ENCODE measurements at places on chromosomes 3 and 15.

- no peak for DNase-seq
Measured at GRCh38 chr3:25904206-25904605, 114.3 kb downstream of the OXSM start.

DNA sequence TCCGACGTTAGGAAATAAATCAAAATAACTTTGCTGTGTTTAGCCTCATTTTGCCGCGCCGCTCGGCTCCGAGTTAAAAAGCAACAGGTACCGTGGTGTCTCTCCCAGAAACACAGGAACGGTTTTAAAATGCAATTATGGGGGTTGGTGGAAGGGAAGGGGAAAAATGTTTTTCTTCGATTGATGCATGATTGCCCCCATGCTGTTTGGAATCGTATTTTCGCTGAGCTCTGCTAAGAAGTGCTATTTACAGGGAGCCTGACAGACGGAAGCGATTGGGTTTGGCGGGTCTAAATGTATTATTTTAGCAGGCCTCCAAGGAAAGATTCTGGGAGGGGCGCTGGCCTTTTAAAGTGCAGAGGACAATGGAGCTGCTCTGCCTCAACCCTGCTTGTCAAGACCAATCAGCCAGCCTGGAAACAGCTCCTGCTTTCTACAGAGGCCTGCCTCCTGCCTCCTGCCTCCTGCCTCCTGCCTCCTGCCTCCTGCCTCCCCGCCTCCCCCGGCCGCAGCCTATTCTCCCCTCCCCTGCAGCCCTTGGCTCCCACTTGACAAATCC lies 156.7 kb upstream of the TLE3 start:
- no peak for DNase-seq

DNA sequence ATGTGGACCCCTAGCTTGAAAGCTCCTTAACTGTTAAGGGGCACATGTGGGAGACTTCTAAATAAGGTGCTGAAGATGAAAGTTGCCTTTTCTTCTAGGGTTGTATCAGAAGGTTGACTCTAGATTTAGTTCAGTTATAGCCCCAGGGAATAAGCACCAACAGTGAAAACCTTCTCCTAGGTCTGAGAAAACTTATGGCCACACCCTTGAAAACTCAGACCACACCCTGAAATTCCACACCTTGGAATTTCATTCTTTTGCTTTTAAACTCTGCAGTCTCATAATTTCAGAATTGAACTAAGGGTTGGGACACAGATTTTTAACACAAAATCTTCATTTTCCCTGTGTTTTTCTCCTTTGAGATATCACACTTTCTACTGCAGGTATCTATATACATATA lies 355.8 kb upstream of the IL12A start:
- no peak for DNase-seq

DNA sequence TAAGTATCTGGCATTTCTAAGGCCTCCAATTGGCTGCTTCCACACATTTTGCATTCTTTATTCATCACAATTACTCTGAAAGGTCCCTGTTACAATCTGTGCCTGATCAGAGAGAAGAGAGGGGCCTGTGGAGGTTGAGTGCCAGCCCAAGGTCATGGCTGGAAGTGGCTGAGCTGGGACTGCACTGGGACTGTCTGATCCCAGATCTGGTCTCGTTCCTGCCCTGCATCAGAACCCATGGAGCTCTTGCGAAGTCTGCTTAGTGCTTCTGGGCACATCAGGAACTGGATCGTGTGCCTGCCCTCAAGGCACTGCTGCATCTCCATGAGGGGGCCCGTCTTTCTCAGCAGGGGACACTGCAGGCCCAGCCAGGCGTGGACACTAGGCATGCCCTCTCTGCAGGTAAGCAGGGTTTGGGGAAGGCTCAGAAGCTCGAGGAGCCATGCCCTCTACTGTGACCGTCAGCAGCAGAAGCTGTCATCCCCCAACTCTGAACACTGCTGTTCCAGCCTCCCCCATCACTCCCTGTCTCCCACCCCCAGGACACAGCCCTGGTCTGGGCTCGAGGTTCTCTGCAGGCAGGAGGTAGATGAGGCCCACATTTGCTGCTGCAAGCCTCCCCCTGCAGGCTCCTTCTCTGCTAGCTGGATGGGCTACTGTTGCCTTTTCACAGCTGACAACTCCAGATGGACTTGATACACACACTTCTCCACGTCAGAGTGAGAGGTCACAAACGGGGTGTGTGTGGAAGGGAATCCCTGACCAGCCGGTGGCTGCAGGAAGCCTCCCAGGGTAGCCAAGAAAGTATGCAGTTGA lies 96.5 kb upstream of the PRR23E start:
- DNase-seq = no peak

- no peak for DNase-seq
Measured at GRCh38 chr3:26260139-26260538, 362.4 kb upstream of the LRRC3B start.

- peak; percentile 15 for DNase-seq
Measured at GRCh38 chr3:69250014-69250413, 127.6 kb upstream of the LMOD3 start.

- no peak for DNase-seq
Measured at GRCh38 chr15:51024735-51025453, 69.8 kb downstream of the TNFAIP8L3 start.

DNA sequence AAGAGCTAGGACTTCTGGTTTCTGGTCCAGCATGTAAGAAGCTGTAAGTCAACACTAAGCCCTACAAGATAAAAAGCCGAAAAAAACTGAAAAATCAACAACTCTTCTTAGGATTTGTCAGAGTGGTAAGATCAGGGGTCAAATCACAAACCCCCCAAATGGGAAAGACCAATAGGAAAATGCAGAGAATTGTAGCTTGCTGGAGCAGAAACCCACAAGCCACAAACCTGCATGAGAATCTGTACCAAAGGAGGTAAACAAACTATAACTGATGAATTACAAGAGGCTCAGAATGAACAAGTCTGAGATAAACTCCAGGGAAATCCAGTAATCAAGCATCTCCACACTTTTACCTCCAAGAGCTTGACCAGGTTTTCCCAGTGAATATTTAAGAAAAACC lies 36.0 kb downstream of the RFX7 start:
- DNase-seq = no peak

DNA sequence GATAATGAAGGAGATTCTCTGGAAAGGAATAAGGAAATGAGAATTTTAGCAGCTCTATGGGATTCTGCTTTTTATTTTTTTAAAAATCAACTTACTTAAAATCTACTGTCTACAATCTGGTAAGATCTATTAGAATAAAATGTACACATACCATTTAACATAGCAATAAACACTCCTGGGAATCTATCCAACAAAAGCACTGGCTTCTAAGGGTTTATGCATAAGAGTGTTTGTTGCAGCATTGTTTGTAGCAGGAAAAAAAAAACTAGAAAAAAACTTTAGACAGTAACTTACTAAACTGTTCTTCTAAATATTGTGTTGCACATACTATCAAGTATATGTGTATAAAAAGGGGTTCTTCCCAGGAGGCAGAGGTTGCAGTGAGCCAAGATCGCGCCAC lies 15.7 kb upstream of the RBP1 start:
- DNase-seq = no peak

DNA sequence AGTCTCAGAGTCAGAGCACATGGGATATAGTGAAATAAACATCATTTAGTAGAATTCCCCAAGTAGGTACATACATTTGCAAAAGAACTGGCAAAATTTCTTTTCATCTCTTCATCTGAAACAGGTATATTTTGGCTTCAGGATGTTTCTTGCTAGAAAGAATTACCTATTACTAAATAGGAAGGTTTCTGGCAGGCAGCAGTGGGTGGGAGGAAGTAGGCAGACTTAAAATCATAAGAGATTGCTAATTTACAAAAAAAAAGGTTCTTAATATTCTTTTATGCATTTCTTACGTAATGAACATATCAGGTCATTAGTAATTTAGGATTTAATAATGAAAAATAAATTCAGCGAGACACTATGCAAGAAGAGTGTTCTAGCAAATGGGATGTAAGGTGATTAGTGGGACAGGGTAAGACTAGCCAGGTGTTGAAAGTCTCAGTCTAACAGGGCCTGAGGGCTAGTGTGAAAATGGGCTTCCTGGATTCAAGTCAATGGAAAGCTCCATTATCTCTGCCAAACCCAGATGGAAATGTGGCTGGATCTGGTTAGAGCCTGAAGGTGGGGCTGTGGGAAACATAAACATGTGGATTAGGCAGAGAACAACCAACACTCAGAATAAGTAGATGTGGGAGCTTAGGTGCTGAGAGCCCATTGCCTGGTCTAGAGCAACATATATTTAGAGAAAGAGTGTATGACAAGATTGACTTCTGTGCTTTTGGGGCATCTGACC lies 127.4 kb upstream of the FEZF2 start:
- DNase-seq = no peak
